Epithelial cell of proximal tubule (primary cell): ENCODE measurements at places on chromosomes 3 and 15.

GRCh38 chr3:193910886-193911738 lies 224.8 kb upstream of the HES1 start:
- DNase-seq: no peak

DNA sequence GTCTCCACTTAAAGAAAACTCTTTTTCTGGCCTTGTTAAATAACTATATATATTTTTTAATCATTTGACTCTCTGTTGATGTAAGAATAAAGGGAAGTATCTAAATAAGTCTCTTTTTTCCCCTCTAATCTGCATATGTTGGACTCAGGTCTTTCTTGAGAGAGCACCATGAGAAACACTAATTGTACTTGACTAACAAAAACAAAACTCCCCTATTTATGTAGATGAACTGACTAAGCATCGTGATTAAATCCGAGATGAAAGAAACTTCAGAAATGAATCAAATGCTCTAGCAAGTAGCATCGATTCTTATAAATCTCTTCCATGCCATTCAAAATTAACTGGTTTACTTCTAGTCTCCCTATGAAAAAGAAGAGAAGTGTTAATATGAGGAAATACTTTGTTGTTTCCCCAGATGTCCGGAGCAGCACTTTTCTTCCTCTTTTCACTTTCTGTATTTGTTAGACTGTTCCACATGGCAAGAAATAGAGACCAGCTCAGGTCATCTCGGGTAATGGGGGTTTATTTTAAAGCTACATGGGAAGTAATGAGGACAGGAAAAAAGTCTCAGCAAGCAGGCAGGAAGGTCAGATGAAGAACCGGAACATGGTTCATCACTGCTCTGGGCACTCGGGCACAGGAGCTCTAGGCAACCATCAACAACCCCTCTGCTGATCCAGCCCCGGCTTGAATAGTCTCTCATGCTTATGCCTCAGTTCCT lies 288.3 kb downstream of the CNTN6 start:
- DNase-seq: no peak

DNA sequence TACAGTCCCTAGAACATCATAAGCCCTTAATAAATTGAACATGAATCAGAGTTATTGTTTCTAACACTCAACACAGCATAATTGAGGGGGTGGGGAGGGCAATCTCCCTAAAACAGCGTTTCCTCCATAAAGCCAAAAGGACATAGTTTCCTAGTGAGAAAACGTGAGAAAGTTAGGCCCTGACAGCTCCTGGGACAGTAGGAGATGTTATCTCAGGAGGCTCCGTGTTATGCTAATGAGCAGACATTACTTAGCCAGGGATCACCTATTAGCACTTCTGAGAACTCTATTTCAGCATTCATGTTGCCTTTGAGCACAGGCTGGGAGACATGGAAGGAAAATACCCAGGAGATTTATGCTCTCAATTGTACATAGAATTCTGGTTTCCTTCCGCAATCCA lies 229.1 kb upstream of the ADAMTS9 start:
- no peak for DNase-seq

- DNase-seq: no peak
Observed at GRCh38 chr3:184042617-184043016, 10.2 kb upstream of the HTR3C start.

DNA sequence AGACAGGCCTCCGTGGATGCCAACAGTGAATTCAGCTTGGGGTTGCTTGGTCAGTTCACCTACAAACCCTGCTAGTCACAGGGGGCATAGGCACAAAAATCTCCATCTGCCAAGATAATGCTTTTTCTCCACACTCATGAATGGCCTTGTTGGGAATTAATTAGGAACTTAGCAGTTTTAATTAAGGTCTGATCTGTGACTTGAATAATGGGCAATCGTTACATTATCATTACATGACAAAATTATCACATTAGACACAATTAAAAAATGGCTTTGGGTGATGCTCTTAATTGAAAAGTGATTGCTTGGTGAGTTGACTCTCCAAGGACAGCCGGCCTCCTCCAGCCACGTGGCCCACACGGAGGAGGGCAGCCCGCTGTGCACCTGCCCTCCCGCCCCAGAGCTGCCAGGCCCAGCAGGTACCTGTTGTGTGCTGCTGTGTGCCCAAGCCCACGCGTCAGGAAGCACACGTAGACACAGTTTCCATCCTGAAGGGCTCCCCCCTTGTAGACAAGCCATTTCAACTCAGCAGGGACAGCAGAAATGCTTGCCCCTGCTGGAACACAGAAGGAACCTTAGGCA lies 274.2 kb downstream of the OCA2 start:
- no peak for DNase-seq

DNA sequence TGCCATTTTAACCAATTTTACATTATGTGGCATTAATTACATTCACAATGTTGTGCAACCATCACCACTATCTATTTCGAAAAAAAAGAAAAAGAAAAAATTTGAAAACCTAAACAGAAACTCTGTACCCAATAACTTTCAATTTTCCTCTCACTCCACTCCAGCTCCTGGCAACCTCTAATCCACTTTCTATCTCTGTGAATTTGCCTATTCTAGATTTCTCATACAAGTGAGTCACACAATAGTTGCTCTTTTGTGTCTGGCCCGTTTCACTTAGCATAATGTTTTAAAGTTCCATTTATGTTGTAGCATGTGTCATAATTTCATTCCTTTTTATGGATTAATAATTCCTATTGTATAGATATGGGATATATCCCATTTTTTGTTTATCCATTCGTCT lies 53.3 kb upstream of the TBC1D5 start:
- no peak for DNase-seq

DNA sequence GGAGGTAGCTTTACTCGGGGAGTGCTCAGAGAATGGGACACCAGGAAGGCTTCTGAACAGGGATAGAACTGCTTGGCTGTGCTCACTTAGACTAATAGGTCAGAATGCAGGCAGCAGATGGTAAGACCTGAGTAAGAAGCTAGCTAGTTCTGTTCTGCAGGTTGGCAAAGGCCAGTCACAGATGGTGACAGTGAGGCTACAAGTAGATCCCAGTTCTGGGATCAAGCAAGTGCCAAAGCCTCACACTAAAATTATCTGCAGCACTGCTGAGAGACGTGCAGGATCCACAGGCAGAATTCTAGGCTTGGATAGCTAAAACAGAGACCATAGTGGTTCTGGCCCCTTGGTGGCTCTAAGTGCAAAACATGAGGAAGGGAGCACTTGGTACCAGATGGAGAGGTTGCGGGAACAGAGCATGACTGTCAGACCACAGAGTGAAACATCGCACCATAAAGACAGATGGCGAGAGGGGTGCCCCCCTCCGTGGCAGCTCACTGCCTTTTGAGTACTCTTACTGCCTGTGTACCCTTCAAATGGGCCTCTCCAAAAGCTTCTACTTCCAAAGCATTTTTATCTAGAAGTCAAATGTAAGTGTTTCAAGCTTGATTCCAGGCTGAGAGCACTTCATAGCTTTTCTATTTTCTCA lies 3.6 kb upstream of the GLCE start:
- no peak for DNase-seq

DNA sequence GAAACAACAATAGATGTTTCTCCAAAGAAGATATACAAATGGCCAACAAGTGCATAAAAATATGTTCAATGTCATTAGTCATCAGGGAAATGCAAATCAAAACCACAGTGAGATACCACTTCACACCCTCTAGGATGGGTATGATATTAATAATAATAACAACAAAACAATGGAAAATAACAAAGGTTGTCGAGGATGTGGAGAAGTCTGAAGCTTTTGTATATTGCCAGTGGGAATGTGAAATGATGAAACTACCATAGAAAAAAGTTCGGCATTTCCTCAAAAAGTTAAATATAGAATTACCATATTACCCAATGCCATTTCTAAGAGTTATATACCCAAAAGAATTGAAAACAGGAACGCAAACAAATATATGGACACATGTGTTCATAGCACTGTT lies 10.8 kb downstream of the BHLHE40 start:
- DNase-seq: no peak

DNA sequence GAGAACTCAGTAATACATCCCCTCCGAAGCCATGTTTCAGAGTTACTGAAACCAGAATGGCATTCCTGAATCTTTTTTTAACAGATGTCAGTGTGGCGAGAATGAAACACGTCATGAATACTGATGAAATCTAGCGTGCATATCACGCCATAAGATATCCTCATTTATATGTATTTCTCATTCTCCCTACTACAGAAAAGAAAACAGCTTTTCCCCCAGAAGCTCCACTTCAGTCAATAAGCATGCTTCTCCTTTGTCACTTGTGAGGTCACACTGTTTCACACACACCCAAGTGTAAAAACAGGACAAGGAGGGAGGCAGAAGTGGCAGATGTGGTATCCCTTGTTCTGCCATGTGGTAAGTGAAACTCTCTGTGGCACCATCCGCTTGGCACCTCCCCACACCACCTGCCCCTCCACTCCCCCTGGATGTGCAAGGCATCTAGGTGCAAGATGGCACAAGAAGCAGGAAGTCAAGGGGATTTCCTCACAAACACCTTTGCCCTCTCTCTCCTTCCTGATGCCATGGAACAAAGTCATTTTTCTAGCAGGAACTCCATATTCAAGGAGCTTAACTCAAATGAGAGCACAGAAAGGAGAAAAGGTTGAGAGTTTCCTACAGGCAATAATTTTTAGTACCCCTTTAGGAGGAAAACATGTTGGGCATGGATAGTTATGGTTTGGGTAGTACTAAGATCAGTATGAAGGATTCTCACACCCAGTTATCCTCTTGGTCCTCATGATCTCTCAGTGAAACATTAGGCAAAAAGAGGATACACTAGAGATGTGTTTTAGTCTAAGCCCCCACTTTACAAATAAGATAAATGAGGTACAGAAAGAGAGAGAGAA lies 47.5 kb upstream of the FRMD4B start:
- no peak for DNase-seq

GRCh38 chr3:188349351-188349901 lies 195.5 kb downstream of the LPP start:
- DNase-seq: no peak

DNA sequence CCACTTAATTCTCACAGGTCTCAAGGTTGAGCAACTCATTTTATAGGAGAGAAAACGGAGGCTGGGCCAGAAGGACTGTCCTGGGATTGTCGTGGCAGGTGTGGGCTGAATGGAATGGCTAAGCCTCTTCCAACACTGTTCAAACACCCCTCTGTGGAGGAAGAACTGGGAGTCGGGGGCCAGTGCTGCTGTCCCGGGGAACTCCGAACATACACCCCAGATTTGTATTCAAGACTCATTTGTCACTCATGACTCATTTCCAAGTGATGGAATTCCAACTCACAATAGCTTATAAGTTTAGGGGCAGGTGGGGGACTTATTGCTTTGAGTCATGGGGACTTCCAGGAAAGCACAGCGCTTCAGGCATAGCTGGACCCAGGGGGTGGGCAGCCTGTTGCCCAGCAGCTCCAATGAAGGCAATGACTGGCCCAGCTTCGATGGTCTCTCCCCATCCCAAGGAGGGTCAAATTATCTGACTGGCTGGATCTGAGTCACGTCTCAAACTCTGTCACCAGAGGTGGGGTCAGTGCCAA lies 72.5 kb downstream of the TM2D3 start:
- DNase-seq: peak; percentile 59

GRCh38 chr3:124486324-124486723 lies 243.9 kb upstream of the UMPS start:
- DNase-seq: no peak

DNA sequence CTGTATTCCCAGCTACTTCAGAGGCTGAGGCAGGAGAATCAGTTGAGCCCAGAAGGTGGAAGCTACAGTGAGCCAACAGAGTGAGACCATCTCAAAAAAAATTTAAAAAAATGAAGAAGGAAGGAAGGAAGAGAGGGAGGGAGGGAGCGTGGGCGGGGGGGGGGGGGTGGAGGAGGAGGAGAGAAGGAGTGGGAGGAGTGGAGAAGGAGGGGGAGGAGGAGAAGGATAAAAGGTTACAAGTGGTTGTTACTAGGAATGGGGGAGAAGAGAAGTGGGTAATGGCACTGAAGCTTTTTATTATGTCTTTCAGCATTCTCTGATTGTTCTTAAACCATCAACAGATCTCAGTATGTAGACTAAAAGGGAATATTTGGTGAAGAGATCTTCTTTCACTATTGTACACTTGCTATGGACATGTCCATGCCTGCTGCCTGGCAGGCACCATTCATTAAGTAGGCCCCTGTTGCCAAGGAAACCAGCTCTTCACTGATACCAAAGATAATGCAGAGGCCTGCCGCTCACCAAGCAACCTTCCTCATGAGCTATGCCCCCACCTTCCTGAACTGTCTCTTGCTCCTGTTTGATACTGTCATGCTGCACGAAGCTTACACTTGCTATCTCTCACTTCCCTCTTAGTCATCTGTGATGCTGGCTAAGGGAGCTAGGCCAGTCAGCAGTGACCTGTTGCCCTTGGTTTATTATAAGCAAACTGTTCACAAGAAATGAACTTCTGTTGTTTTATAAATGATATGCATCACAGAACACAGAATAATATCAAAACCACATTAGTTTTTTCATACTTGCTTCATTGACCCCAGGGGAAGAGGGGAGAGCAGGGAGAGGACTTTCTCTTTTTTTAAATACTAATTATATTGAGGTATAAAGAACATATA lies 23.1 kb downstream of the EPM2AIP1 start:
- no peak for DNase-seq

GRCh38 chr3:63132461-63133250 lies 145.5 kb upstream of the SYNPR start:
- DNase-seq: no peak

DNA sequence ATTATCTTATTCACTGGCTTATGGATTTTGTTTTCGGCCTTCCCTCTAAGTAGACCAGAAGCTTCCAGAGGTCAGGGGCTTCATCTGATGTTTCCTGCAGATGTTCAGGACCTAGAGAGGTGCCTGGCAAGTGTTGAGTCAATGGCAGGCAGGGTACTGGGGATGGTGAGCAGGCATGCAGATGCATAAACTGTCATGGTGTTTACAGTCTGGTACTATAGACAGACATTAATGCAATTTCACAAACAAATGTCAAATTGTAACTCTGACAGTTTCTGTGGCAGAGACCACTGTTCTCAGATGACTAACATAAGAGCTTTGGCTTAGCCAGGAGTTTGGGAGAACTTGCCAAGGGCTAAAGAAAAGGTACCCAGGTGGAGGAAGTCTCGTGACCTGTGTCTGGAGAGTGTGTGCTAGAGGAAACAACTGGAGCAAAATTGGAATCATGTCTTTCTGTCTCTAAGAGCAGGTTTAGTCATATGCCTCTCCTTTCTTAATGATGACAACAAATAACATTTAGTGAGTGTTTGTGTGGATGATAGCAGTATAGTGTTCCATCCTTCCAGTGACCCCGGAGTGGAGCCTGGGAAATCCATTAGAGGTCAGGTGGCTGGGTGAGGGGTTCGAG lies 53.7 kb upstream of the TRAK1 start:
- no peak for DNase-seq

- DNase-seq: peak; percentile 12
Observed at GRCh38 chr15:70017801-70018200, 79.9 kb downstream of the TLE3 start.
